Placental epithelial cell (primary cell): ENCODE measurements at places on chromosomes 6 and 20. TPM values are rescaled to one million over a fixed set of nuclear protein-coding genes. Genes with fewer than 3 reads are reported as not detected.

CST1 gene
- not detected in 2 replicates for total RNA-seq

CD40 gene
- total RNA-seq, result 18.5 and 26.6 TPM in 2 replicates

TFAP2B gene
- total RNA-seq, result 0.39 TPM in 1 of 2 replicates, not detected in the other

AFG1L gene
- total RNA-seq, result 6.5 and 8.2 TPM in 2 replicates

BANF2 gene
- not detected in 2 replicates for total RNA-seq

MOXD1 gene
- 71.0 and 119 TPM in 2 replicates for total RNA-seq

PFDN4 gene
- total RNA-seq, result 86.5 and 99.7 TPM in 2 replicates

ENPP1 gene
- 339 and 481 TPM in 2 replicates for total RNA-seq

PPIL6 gene
- total RNA-seq, result 0.22 and 0.39 TPM in 2 replicates

LST1 gene
- total RNA-seq, result not detected in 2 replicates

GABBR1 gene
- 11.3 and 25.9 TPM in 2 replicates for total RNA-seq

RPP21 gene
- total RNA-seq, result 19.2 and 47.5 TPM in 2 replicates

GNRH2 gene
- total RNA-seq, result 0.39 TPM in 1 of 2 replicates, not detected in the other

RTF2 gene
- total RNA-seq, result 55.0 and 68.0 TPM in 2 replicates

PFDN6 gene
- total RNA-seq, result 16.5 and 29.7 TPM in 2 replicates

TFAP2D gene
- not detected in 2 replicates for total RNA-seq

SLC22A16 gene
- total RNA-seq, result not detected in 2 replicates

E2F1 gene
- total RNA-seq, result 4.7 and 5.6 TPM in 2 replicates

SOX18 gene
- total RNA-seq, result 0.11 TPM in 1 of 2 replicates, not detected in the other

ZSCAN23 gene
- 8.2 and 11.0 TPM in 2 replicates for total RNA-seq

PBOV1 gene
- total RNA-seq, result not detected in 2 replicates

TFAP2C gene
- total RNA-seq, result 39.7 and 46.0 TPM in 2 replicates

C6orf163 gene
- 0.76 and 3.1 TPM in 2 replicates for total RNA-seq

PTK6 gene
- under 0.01 and 0.22 TPM in 2 replicates for total RNA-seq

SPATA25 gene
- 0.98 and 2.0 TPM in 2 replicates for total RNA-seq
